ENCODE measurements at places on chromosomes 4 and X.

DNA sequence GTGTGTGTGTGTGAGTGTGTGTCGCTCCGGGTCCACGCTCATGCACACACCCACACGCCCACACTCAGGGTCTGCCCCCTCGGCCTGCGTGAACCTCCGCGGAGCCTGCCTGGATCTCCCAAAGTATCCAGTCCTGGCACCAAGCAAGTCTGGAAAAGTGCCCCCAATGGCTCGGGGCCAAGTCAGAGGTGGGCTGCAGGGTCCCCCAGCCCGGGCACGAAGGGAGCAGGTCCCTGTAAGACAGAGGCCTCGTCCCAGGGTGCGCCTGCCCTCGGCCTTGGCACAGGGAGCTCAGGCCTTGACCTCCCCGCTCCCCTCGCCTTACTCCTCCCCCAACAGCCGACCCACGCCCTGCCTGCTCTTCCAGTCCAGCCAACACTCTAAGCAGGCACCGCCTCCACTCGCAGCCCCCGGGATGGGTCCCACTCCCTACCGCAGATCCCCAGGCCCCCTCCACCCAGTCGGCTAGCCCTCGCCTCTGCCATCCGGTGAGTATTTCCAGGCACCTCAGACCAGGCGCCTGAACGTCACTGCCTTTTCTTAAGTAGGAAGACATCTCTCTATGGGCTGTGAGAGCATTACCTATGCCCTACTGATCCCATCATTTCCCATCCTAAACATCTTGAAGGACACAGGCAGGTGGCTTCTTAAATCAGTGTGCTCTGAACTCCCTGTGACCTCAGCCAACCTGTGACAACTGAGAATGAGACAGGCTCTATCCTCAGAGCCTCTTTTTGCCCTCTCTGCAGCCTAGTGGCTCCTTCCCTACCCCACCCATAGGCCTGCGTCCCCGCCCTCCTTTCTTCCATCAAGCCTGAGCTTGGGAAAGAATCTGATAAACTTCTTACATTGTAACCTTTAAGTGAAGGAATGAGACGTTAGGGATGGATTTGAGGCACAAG, 704 bp downstream of the FAM114A1 start:
- DNase-seq, result no peak

DNA sequence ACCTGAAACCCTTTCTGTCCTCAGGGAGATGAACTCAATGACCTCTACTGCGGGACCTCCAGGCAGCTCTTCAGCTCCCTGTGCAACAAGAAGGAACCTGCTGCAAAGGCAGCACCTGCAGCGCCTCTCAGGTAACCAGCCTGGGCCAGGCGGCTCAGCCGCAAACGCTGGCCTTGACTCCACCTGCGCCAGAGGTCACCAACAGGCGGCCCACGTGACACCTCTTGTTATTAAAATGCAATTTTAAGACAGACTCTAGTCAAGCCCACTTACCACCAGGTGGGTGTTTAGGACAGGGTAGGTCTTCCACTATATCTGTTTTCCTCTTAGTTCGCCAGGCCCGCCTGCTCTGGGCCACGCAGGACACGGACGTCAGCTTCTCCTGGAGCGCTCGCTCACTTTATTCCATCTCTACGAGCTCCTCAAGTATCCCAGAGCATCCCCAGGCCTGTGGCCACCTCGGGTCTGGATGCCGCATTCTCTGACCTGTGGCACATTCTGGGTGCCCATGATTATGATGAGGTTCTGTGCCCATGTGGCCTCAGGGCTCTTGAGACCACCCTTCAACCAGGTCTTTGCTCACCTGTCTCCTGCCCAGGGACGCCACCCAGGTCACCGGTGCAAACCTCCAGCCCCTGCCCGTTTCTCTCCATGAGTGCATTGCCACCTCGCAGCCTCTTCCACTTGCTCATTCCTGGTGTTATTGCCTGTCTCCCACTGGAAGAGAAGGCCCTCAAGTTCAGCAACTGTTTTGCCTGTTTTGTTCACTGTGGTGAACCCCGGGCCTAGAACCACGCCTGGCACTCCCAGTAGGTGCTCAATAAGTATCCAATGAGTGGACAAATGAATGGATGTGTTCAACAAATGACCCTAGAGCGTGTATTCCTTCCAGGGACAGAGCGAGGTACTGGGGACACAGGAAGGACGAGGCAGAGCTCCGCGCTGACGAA, 32.8 kb upstream of the JAKMIP1 start:
- DNase-seq, result no peak

DNA sequence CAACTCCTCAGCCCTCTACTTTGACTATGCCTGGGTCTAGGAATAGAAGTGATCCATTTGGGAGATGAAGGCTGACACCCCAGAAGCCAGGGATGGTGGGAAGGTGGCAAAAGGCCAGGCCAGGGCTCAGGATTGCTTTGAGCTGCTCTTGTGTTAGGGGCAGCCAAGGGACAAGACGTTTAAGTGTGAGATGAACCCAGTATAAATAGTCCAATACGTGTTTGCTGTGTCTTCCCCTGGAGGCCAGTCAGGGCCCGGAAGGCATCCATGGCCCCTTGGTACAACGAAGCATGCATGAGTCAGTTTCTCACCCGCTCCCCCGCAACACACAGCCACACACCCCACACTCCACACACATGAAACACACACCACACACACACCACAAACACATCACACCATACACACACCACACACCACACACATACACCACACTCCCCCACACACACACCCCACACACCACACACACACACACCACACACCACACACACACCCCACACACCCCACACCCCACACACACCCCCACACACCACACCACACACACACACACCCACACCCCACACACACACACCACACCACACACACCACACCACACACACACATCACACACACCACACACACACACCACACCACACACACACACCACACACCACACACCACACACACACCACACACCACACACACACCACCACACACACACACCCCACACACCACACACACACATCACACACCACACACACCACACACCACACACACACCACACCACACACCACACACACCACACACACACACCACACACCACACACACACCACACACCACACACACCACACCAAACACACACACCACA, 5.1 kb downstream of the STARD8 start:
- DNase-seq, result no peak

DNA sequence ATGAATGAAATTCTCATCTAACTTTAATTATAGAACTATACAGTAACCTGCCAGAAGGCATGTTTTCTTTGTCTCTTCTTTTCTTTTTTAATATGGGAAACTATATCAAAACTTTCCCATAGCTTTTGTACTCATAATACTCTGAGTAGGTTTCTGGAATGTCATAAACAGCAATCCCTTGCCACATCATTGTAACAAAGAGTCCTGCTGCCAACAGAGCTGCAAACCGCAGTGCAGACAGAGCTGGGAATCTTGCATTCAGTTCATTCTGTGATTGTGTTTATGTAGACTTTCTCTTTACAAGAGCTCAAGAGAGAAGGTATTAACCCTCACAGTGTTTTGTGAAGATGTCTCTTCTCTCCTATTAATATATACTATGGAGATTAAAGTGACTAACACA, 304.4 kb upstream of the SLIT2 start:
- DNase-seq, result no peak

GRCh38 chr4:146105464-146105863, 70.1 kb upstream of the LSM6 start:
- no peak for DNase-seq

- DNase-seq, result no peak
Observed at GRCh38 chr4:79197275-79198009, 128.4 kb downstream of the NAA11 start.

DNA sequence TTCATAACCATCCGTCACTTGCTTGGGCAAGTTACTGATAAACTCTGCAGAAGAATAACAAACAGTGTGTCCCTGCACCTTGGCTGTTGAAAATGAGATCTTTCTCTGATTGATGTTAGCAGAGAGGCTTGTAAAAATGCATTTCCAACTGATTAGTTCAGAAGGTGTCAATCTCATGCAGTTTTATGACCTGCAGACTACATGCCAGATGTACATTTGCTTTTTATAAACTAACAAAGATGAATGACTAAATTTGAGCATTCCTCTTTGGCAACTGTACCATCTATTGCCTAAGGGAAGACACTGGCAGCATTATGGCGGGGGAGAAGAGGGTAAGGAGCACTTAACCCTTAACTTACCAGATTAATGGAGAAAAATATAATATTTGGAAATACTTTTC, 192.8 kb downstream of the DCTD start:
- no peak for DNase-seq

DNA sequence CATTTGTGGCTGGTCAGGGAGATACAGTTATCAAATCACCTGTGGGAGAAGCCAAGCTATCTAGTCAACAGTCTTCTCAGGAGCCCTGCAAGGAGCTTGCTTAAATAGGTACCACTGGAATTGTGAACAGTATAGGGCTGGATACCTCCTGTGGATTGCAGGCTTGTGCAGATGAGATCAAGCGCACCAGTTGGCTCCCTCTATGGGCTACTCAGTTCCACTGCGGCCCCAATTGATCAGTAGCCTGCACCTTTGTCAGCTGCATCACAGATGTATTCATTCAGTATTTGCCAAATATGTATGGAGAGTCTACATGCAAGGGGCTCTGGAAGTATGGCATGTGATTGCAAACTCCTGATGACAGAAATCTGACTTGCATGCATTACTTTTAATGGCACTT, 28.6 kb downstream of the TEX13A start:
- DNase-seq, result no peak

- DNase-seq, result no peak
Observed at GRCh38 chrX:104660092-104660491, 94.1 kb downstream of the IL1RAPL2 start.

DNA sequence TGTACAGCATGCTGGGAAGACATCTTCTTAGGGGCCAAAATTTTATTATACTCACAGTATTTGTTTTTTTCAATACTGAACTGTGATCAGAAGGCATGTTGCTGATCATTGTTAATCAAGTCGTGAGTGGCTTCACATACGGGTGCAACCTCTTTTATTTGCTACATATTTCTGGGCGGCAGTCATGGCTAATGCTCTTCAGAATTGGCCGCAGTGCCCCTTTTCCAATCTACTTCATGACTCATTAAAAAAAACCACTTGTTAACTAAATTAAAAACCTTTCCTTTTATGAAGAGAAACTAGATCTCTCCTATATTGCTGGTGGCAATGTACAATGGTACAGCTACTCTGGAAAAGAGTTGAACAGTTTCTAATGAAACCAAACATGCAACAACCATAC, 101.5 kb upstream of the C1GALT1C1 start:
- no peak for DNase-seq

DNA sequence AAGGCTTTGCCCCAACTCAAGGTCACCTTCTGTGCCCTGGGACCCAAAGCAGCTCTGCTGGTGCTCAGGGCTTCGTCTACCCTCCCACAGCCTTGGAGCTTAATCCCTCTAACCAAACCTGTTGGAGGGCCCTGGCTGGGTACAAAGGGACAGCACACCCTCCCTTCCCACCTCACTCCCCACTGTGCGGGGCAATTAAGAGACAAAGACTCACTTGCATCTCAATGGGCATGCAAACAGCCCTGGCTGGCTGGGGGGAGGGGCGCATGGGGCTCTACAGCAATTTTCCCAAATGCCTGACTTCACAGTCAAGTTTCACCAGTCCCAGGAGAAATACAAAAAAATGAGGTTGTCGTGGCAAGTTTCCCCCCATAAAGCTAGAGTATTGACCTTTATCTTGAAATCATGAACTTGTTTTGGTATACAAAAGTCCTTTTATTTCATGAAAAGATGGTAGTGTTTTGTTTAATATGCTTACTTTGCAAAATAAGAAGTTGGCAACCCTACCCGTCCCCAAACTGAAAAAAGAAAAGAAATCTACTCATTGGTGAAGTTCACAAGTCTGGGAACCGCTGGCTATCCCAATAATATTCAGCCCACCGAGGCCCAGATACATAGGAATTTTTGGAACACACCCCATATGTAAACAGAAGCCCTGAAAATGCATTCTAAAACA, 4.1 kb upstream of the CD99L2 start:
- no peak for DNase-seq

GRCh38 chr4:94913316-94913715, 155.6 kb downstream of the BMPR1B start:
- DNase-seq, result no peak

- no peak for DNase-seq
Observed at GRCh38 chrX:123927845-123928244, 33.7 kb upstream of the STAG2 start.

GRCh38 chr4:165767671-165768070, 105.4 kb upstream of the TLL1 start:
- DNase-seq, result no peak

DNA sequence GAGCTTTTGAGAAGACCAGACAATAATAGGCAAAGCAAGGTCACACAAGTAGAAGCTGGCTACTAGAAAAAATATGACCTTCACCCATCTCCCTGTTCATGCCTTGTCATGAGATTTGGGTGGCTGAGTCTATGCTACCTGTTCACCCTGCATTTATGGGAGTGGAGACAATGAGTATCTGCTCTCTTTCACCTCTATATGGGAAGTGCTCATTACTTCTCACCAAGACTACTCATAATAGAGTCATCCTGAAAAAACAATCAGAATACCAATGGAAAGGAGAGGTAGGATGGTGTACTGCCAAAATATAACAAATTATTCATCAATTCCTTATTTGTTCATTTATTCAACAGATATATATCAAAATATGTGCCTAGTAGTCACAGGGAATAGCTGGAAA, 921.8 kb upstream of the INTU start:
- no peak for DNase-seq

- DNase-seq, result no peak
Observed at GRCh38 chr4:168679397-168679796, 182.5 kb downstream of the PALLD start.

DNA sequence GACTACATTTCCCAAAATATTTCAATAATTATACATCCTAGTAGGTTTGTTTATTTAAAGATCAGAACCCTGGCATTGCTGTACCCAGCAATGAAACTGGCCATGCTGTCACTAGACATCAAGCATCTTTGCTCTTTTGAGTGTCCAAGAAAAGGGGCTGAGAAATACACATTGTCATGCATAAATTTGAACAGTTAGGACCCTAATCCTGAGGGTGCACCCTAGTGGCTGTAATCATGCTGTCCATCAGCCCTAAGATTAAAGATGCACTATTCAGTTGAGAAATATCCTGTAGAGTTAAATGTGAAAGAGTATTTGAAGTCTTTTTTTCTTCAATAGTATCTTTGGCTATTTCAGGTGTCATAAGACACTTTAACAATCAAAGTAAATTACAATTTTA, 108.8 kb downstream of the NFKB1 start:
- no peak for DNase-seq

DNA sequence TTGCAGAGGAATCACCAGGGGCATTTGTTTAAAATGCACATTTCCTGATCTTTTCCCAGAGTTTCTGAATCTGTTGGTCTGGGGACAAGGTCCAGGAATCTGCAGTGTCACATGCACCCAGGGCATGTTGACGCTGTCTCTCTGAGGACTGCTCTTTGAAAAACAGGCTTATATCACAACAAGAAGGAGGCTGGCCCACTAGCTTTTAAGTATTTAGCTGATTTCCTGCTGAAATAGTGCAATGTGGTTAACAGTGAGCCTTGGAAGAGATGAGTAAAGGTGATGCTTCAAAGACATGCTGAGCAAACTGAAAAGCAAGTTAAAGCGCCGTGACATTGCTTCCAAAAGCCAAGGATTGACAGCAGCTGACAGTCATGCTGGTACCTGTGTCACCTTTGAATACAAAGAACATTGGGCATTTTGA, 18.6 kb upstream of the SEPSECS start:
- DNase-seq, result no peak

Measured in HS-27A (cell line).